ENCODE measurements at places on chromosomes 11 and 22.

GRCh38 chr22:29559853-29560252 lies 6.3 kb upstream of the THOC5 start:
- DNase-seq, result no peak

GRCh38 chr22:43859176-43859575 lies 3.1 kb downstream of the SULT4A1 start:
- no peak for DNase-seq

- DNase-seq, result no peak
These were observed 2.5 kb downstream of the TPP1 start for GRCh38 chr11:6616596-6617250.

- DNase-seq, result no peak
These were observed at the start of gene CASP12 for GRCh38 chr11:104897891-104898684. Gene CASP12, minus strand, starts transcription at chr11:104898460.

- no peak for DNase-seq
These were observed 54.1 kb downstream of the SHANK2 start for GRCh38 chr11:71198141-71198822.

All from H1 (cell line).